ENCODE measurements at places on chromosomes 3 and 15. TPM values are rescaled to one million over a fixed set of nuclear protein-coding genes. Genes with fewer than 3 reads are reported as not detected.
A peak's percentile ranks its signal among the peaks of the same experiment; 100 is the strongest.

DNA sequence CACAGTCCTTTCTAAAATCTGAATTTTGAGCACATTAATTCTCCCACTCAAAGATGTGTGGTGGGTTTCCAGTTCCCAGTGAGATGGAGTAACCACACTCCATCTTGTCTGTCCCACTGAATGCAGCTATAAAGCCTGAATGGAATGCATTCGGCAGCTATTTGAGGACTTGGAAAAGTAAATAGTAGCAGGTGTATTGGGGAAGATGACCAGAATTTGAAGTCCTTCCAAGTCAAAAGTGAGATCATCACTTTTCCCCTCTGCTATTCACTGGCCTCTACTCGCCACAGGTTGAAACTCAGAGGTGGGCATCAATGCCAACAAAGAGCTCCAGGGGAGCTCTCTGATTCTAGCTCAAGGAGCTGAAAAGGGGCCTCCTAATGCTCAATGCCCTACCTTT, 8.1 kb upstream of the GNB5 start:
- no peak overlapping the region for H3K4me3 ChIP-seq
- H3K27ac ChIP-seq: no peak overlapping the region
- peaks cover 3% of the 10 kb centered on the region for H3K36me3 ChIP-seq

Gene MASP1
- 214 TPM for total RNA-seq

DNA sequence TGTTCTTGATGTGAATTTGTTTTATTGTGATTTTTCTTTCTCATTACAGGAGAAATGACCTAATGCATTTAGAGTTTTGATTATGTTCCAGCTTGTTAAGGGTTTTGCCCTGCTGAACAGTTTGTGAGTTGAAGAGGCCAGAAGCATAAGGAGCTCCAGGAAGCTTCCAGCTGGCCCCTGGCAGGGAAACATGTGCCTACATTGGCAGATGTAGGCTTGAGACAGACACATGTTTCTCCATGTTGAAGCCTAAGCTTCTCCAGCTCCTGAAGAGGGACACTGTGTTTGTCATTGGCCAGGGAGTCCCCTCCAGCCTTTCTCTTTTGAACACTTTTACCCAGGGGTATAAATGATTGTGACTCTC, 88.4 kb downstream of the ASB7 start:
- H3K4me3 ChIP-seq: no peak overlapping the region
- no peak for DNase-seq
- H3K27me3 ChIP-seq: peaks cover 54% of the 10 kb centered on the region

DNA sequence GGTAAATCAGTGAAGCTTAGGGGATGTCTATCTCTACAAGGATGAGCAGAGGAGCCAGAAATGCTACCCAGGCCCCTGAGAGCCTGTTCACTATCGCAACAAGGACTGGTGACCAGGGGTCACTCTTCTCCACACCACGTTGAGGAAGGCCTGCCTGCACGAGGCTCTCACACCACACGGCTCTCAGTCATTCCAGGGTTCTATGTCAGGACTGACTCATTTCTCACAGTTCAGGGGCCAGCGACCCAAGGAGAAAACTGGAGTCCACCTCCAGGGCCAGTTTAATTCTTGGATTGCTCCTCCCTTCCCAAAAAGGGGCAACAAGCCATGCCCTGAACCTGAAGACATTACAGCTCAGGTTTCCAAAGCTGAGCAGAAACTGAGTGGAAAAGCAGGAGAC, 33.9 kb downstream of the ANP32A start:
- peaks cover 69% of the 10 kb centered on the region for H3K4me1 ChIP-seq
- H3K4me3 ChIP-seq: no peak overlapping the region
- no peak overlapping the region for H3K27ac ChIP-seq
- H3K36me3 ChIP-seq: peaks cover 55% of the 10 kb centered on the region

Gene TTLL13
- total RNA-seq: 0.19 TPM

Gene CD200
- 1.1 TPM for total RNA-seq

GRCh38 chr3:154656486-154656885, 226.5 kb upstream of the GPR149 start:
- no peaks in the 10 kb centered on the region for H3K27me3 ChIP-seq
- no peak for DNase-seq
- no peaks in the 10 kb centered on the region for H3K36me3 ChIP-seq

Gene HRH1
- total RNA-seq: 1.4 TPM

GRCh38 chr3:113275583-113275928, 64.2 kb downstream of the BOC start:
- H3K36me3 ChIP-seq: peaks cover 25% of the 10 kb centered on the region
- peaks cover 13% of the 10 kb centered on the region for H3K4me1 ChIP-seq
- H3K4me3 ChIP-seq: no peak overlapping the region
- peaks cover 15% of the 10 kb centered on the region for H3K27me3 ChIP-seq
- H3K27ac ChIP-seq: peak overlapping the region; percentile 80
- DNase-seq: no peak

- H3K4me1 ChIP-seq: no peaks in the 10 kb centered on the region
- H3K27ac ChIP-seq: no peak overlapping the region
- no peaks in the 10 kb centered on the region for H3K27me3 ChIP-seq
- no peaks in the 10 kb centered on the region for H3K36me3 ChIP-seq
- H3K4me3 ChIP-seq: no peak overlapping the region
- no peak for DNase-seq
Measured at GRCh38 chr3:78255403-78255802, 1215.5 kb downstream of the ROBO2 start.

DNA sequence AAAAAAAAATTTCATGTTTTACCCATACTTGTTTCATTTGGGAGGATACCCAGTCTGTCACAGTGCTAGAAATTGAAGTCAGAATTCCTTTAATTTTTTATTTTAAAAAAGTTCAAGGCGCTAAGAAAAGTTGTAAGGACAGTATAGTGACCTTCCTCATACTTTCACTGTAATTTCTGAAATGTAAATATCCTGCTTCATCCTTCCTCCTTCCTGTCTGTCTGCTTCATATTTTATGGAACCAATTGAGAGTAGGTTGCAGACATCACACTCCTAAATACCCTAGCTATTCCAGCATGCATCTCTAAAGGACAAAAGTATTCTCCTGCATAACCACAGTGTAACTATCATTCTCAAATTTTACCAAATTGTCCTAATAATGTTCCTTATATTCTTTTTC, 35.8 kb downstream of the CMTM8 start:
- no peak for DNase-seq
- H3K36me3 ChIP-seq: no peaks in the 10 kb centered on the region
- H3K4me3 ChIP-seq: no peak overlapping the region
- H3K4me1 ChIP-seq: peaks cover 16% of the 10 kb centered on the region

Gene SNTN
- not detected for total RNA-seq

GRCh38 chr3:17261627-17262369, 377.0 kb downstream of the PLCL2 start:
- no peak overlapping the region for H3K4me3 ChIP-seq
- no peak for DNase-seq
- H3K27ac ChIP-seq: no peak overlapping the region
- H3K4me1 ChIP-seq: peaks cover 16% of the 10 kb centered on the region
- no peaks in the 10 kb centered on the region for H3K27me3 ChIP-seq

- no peaks in the 10 kb centered on the region for H3K27me3 ChIP-seq
- no peaks in the 10 kb centered on the region for H3K36me3 ChIP-seq
- no peak overlapping the region for H3K27ac ChIP-seq
- no peak for DNase-seq
- H3K4me3 ChIP-seq: no peak overlapping the region
Measured at GRCh38 chr3:187120326-187120725, 19.0 kb downstream of the RPL39L start.

- no peak overlapping the region for H3K4me3 ChIP-seq
- H3K27me3 ChIP-seq: no peaks in the 10 kb centered on the region
- peak; percentile 50 for DNase-seq
- no peak overlapping the region for H3K27ac ChIP-seq
- H3K4me1 ChIP-seq: no peaks in the 10 kb centered on the region
- peaks cover 2% of the 10 kb centered on the region for H3K36me3 ChIP-seq
Measured at GRCh38 chr3:196837819-196838420, 29.8 kb upstream of the SENP5 start.

Gene LINGO1
- total RNA-seq: 0.96 TPM

DNA sequence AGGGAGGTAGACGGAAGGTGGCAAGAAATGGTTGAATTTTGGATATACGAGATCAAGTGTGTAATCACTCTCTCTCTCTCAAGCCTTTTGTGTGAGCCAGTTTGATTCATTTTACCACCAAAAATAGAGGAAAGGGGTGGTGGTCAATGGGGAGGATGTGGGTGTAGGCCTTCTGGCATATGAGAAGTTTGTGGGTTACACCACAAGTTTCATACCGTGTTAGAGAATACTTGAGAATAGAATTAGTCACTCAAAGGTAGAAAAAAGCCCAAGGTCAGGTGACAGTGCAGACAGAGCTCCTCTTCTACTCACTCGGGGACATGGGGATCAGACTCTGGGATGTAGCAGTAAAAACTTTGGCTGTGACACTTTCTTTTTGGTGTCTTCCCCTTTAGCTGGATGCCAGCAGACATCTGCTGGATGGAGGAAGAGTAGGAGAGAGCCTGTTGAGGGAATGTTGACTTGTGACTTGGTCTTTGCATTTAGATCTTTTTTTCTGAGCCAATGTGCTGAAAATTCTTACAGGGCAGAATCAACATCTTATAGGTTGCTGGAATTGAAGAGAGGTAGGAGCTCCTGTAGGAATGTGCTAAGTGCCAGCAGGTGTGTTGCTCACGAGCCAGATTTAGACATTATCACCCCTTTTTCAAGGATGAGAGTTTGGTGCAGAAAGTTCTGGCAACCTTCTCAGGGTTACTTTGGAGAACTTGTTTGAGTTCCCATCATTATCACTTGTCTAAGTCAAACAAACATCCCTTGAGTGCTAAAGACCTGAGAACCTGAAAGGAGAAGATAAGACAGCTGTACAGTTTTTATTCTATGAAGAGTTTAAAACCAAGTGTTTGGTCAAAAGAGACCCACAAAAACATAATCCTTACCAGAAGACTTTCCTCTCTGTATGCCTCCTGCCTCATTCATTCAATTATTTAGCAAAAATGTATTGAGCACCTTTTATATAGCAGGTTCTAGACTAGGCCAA, 43.9 kb upstream of the RYK start:
- DNase-seq: no peak
- no peak overlapping the region for H3K4me3 ChIP-seq
- H3K36me3 ChIP-seq: no peaks in the 10 kb centered on the region
- H3K27me3 ChIP-seq: no peaks in the 10 kb centered on the region
- peaks cover 17% of the 10 kb centered on the region for H3K4me1 ChIP-seq

- peaks cover 4% of the 10 kb centered on the region for H3K4me1 ChIP-seq
- no peak overlapping the region for H3K27ac ChIP-seq
- H3K4me3 ChIP-seq: no peak overlapping the region
- H3K36me3 ChIP-seq: no peaks in the 10 kb centered on the region
Measured at GRCh38 chr15:94297558-94297957, 66.2 kb downstream of the MCTP2 start.

DNA sequence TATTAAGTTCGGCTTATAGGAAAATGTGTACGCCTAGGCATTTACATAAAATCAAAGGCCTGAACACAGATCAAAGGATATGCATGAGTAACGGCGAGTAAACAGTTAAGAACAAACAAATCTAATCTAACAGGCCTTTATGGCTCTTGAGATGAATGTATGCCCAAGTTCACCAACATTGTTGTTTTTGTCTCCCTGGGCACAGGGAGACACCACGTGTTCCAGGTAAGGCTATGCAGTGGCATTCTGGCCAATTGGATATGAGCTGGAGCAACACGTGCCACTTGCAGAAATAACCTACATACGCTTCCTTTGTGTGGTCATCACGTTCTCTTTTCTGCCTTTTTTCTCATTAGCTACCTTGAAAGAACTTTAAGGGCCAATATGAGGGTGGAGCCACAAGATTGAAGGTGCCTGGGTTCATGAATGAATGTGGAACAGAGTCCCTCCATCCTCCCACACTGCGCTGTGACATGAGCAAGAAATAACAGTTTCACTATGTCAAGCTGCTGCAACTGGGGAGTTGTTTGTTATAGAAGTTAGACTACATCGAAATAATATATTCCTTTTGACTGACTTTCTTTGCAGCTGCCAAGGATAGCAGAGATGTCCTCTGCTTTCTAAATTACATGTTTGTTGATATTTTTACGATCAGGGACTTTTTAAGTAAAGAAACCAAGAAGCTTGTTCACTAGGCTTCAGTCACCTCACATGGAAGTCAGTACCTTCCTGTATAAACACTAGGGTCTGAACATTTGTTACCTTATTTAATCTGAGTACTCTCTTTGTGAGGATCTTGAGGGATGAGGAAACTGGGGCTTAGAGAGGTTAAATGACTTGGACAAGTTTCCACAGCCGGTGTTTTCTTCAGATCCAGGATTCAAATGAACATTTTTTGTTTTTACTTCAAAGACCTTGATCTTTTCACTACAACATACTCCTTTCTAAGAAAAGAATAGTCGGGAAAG, 427.5 kb upstream of the TBL1XR1 start:
- H3K27me3 ChIP-seq: no peaks in the 10 kb centered on the region
- DNase-seq: no peak
- H3K27ac ChIP-seq: no peak overlapping the region
- H3K4me3 ChIP-seq: no peak overlapping the region
- peaks cover 21% of the 10 kb centered on the region for H3K4me1 ChIP-seq

DNA sequence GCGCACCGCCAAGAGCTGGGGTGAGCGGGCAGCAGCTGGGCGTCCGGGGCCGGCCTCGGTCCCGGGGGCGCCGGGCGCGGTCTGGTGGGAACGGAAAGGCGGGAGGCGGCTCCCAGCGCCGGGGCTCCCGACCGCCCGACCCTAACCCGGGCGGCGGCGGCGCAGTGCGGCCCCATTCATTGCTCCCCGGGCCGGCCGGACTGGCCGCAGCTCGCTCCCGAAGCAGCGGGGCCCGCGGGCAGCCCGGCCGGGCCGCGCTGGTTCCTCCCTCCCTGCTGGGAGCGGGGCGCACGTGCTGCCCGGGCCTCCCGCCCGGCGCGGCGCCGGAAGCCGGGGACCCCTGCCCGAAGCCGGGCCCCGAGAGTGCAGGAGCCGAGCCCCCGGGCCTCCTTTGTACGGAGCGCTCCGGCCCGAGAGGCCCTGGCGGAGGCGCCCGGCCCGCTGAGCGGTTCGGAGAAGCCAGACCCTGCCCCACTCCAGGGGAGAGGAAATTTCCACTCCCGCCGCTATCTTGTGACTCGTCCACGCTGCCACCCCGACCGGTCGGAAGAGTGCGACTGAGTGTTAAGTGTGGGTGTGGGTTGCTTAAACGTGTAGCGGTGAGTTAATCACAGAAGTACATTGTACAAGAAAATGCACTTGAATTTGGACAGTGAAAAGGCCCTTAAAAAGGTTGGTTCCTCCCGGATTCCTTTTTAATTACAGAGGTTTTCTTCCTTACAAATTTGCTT, 613 bp downstream of the ATP1B3 start:
- peak overlapping the region; percentile 100 for H3K27ac ChIP-seq
- peaks cover 46% of the 10 kb centered on the region for H3K4me1 ChIP-seq

Gene C3orf70
- 1.4 TPM for total RNA-seq

GRCh38 chr3:70608434-70608833, 296.0 kb upstream of the MDFIC2 start:
- no peak overlapping the region for H3K4me3 ChIP-seq
- H3K36me3 ChIP-seq: no peaks in the 10 kb centered on the region
- no peak for DNase-seq
- H3K4me1 ChIP-seq: no peaks in the 10 kb centered on the region

Gene SPSB4
- total RNA-seq: 11.2 TPM

Gene LRRN1
- total RNA-seq: 0.11 TPM

DNA sequence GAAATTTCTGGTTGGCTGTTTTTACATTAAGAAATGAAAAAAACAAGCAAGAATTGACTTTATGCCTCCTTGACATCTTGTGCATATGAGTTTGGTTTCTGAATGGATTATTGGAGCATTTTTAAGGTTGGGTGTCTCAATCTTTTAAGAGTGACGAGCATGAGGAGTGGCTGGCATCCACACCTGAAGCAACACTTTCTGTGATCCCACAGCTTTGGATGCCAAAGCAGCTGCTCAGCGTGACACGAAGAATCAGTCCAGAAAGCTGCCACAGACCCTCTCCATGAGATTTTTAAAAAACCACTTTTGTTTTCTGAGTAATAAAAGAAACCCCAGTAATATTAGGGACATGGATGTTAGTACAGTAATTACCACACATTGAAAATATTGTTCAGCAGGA, 154.5 kb downstream of the KLF13 start:
- peaks cover 4% of the 10 kb centered on the region for H3K4me1 ChIP-seq
- peaks cover 33% of the 10 kb centered on the region for H3K27me3 ChIP-seq
